Erythroblast (primary cell): ENCODE measurements at places on chromosomes 12 and 14.

DNA sequence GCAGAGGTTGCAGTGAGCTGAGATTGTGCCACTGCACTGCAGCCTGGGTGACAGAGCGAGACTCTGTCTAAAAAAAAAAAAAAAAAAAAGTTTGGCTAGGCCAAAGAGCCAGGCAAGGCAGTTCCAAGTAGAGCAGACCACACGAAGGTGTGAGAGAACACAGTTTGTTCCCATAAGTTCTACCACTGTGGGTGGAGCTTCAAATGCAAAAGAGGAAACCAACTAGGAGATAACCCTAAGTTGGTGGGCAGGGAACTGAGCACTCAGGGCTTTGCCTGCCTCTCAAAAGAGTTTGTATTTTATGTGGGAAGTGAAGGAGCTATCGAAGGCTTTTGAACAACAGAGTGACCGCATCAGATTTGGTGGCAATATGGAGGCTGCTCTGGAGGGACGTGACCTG is 15.1 kb downstream of the SOCS2 start:
- DNase-seq = no peak

DNA sequence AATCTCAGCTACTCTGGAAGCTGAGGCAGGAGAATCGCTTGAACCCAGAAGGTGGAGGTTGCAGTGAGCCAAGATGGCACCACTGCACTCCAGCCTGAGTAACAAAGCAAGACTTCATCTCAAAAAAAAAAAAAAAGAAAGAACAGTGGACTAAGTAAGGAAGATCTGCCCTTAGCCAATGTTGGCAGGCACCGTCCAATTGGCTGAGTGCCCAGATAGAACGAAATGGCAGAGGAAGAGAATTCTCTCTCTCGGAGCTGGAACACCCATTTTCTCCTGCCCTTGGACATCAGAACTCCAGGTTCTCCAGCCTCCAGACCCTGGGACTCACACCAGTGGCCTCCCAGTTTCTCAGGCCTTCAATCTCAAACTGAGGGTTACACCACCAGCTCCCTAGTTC is 49.9 kb downstream of the ESR2 start:
- no peak for DNase-seq

GRCh38 chr12:11748903-11749302 is 99.4 kb downstream of the ETV6 start:
- DNase-seq = no peak

- DNase-seq = no peak
These were observed 221.5 kb downstream of the ERC1 start for GRCh38 chr12:1212526-1212925.

GRCh38 chr14:36605506-36605857 is 23.1 kb upstream of the NKX2-8 start:
- DNase-seq = no peak

DNA sequence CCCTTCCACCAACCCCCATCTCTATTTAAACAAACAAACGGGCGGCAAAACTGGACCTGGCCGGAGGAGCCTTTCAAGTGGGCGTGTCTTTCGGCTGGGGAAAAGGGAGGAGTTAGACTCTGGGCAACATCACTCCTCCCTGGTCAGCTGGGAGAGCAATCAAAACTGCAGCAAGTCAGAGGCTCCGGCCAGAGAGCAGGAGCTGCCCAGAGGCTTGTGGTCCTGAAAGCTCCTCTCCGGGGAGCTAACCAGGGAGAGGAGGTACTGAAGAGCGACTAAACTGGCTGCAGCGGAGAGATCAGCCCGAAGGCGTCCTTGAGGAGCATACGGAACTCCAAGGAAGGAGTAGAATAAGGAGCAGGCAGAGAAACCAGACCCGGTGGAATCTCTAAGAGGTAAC is at the start of gene NEUROD4:
TSS of gene NEUROD4 (plus strand) at position 191 of the 400 bp plus-strand sequence. CDS start 6,466 bp downstream, outside the sequence.
- peak; percentile 46 for DNase-seq
